ENCODE measurements at places on chromosomes 2 and 18.

GRCh38 chr2:228657807-228658402, 476.4 kb upstream of the SPHKAP start:
- no peaks in the 10 kb centered on the region for H3K4me1 ChIP-seq
- no peak for DNase-seq
- no peaks in the 10 kb centered on the region for H3K36me3 ChIP-seq
- H3K4me3 ChIP-seq: no peak overlapping the region
- H3K27me3 ChIP-seq: no peaks in the 10 kb centered on the region

DNA sequence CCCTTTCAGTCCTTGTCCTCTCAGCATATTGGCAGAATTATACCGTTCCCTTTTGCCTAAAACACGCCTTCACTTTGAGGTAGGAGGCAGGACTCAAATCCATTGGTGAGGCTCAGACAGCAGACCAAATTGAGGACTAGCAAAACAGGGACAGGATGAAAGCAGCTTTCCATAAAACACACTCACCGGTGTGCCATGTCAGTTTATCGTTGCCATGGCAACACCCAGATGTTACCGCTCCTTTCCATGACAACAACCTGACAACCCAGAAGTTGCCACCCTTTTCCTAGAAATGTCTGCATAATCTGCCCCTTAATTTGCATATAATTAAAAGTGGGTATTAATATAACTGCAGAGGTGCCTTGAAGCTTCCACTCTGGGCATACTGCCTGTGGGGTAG, 730.4 kb downstream of the METTL4 start:
- no peak for DNase-seq
- no peak overlapping the region for H3K4me3 ChIP-seq
- H3K36me3 ChIP-seq: no peaks in the 10 kb centered on the region
- no peaks in the 10 kb centered on the region for H3K4me1 ChIP-seq

GRCh38 chr2:232894746-232895145, 24.7 kb downstream of the SNORC start:
- no peak overlapping the region for H3K4me3 ChIP-seq
- H3K27ac ChIP-seq: no peak overlapping the region
- H3K27me3 ChIP-seq: no peaks in the 10 kb centered on the region
- no peaks in the 10 kb centered on the region for H3K36me3 ChIP-seq
- no peak for DNase-seq
- H3K4me1 ChIP-seq: no peaks in the 10 kb centered on the region

DNA sequence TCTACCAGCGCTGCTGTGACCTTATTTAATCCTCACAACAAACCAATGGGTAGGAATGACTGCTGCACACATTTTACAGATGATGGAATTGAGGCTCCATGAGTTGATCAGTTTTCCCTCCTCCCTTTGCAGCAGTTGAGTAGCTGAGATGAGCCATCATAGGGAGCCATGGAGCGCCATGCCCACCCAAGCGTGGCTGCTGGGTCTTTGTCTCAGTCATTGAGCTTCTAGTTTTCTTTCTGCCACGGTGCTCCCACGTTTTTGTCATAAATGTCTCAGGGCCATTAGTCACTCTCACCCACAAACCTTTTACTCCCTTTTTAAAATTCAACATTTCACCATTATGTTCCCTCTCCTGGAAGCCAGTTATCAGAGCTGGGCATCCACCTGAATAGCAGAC, 45.8 kb downstream of the TMEM17 start:
- no peaks in the 10 kb centered on the region for H3K27me3 ChIP-seq
- DNase-seq: no peak
- H3K36me3 ChIP-seq: no peaks in the 10 kb centered on the region
- H3K4me3 ChIP-seq: no peak overlapping the region
- H3K4me1 ChIP-seq: peaks cover 13% of the 10 kb centered on the region

- H3K4me1 ChIP-seq: no peaks in the 10 kb centered on the region
- H3K27me3 ChIP-seq: no peaks in the 10 kb centered on the region
Measured at GRCh38 chr18:73009691-73010090, 141.9 kb upstream of the NETO1 start.

DNA sequence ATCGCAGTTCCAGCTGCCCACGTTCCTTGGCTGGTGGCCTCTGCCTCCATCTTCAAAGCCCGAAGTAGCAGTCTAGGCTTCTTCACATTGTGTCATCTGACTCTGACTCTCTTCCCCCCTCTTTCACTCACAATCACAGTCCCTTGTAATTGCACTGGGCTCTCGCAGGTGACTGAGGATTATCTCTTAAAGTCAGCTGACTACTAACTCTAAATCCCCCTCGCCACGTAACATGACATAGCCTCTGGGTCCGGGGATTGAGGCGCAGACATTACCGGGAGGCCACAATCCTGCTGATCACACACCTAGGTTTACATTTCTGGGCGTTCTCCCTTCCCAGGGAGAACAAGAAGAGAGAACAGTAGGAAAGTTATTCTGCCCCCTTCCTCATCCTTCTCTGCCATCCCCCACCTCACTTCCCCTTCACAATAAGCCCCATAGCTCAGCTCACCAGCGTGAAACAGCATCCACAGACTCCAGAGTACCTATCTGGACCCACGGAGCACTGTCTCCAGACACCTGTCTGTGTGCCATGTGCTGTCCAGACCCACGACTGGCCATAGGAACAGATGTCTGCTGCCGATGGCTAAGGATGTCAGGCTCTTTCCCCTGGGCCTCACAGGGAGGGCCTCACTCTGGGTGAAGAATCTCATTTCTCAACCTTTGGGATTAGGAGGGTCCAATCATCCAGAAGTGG, 64.3 kb upstream of the FZD7 start:
- no peak overlapping the region for H3K4me3 ChIP-seq
- H3K27me3 ChIP-seq: no peaks in the 10 kb centered on the region
- H3K36me3 ChIP-seq: no peaks in the 10 kb centered on the region
- no peak for DNase-seq
- no peaks in the 10 kb centered on the region for H3K4me1 ChIP-seq
- no peak overlapping the region for H3K27ac ChIP-seq

DNA sequence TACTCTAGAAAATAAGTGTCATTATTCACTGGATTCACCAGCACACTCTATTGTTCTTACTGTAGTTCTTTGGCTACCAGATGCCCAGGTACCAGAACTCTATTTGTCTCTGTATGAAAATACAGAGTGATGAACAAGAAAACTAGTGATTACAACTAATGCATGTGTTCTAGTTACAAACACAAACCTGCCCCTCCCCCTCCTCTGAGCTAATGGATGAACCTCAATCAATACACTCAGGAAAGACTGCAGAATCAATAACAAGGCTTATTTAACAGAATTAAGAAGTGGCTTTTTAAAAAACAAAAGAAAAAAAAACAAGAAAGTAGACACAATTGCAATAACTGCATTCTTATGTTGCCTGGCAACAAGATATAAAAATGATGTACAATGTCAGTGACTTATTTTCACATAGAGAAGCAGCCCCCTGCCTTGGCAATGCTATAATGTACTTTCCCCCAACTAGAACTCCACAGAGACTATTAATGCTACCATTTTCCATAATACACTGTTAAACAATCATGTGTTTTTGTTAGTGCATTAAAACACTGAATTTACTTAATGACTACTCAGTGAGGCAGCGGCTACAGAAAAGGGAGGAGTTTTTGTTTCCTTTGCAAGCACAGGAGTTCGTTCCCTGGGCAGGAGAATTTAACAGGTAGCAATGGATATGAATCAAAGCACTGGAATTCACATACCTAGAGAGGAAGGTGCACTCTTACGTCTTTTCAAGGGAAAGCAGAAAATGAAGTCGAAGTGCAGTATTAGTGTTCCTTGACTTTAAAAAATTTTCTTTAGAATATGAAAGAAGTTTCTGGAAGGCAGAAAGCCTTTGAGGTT, 318.8 kb upstream of the REV1 start:
- H3K27me3 ChIP-seq: no peaks in the 10 kb centered on the region
- no peak overlapping the region for H3K4me3 ChIP-seq
- H3K27ac ChIP-seq: no peak overlapping the region
- DNase-seq: no peak

GRCh38 chr2:15738225-15738546, 146.5 kb downstream of the DDX1 start:
- H3K4me3 ChIP-seq: no peak overlapping the region
- H3K4me1 ChIP-seq: no peaks in the 10 kb centered on the region
- DNase-seq: no peak

DNA sequence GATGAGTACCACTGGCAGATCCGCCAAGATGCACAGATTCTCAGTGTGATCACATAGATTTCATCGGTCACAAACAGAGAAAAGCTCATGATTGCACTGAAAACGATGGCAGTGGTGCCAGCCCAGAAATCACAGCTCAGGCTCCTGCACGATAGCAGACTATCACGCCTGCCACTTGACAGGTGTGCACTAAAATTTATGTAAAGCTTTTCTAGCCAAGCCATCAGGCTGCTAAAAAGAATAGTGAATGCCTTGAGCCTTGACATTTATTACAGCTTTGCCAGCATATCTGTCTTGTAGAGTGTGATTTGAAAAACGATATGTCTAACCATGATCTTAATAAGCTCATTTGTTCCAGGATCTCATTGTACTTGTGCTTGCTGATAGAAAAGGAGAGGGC, 409.5 kb upstream of the CWC22 start:
- DNase-seq: no peak
- H3K27me3 ChIP-seq: no peaks in the 10 kb centered on the region
- H3K36me3 ChIP-seq: no peaks in the 10 kb centered on the region
- H3K4me1 ChIP-seq: no peaks in the 10 kb centered on the region

- no peak for DNase-seq
- no peaks in the 10 kb centered on the region for H3K36me3 ChIP-seq
- H3K27me3 ChIP-seq: no peaks in the 10 kb centered on the region
- H3K4me3 ChIP-seq: no peak overlapping the region
- H3K27ac ChIP-seq: no peak overlapping the region
Measured at GRCh38 chr2:189511210-189511959, 69.2 kb downstream of the SLC40A1 start.

GRCh38 chr2:78065366-78065765, 543.2 kb upstream of the LRRTM4 start:
- H3K4me3 ChIP-seq: no peak overlapping the region
- no peak overlapping the region for H3K27ac ChIP-seq
- H3K27me3 ChIP-seq: no peaks in the 10 kb centered on the region
- DNase-seq: no peak
- no peaks in the 10 kb centered on the region for H3K36me3 ChIP-seq

GRCh38 chr2:112593736-112594135, 9.3 kb downstream of the CHCHD5 start:
- no peaks in the 10 kb centered on the region for H3K27me3 ChIP-seq
- H3K36me3 ChIP-seq: peaks cover 17% of the 10 kb centered on the region
- no peak for DNase-seq
- no peaks in the 10 kb centered on the region for H3K4me1 ChIP-seq
- H3K4me3 ChIP-seq: no peak overlapping the region
- no peak overlapping the region for H3K27ac ChIP-seq

GRCh38 chr18:46301571-46301970, 197.4 kb downstream of the HAUS1 start:
- no peak overlapping the region for H3K4me3 ChIP-seq
- peaks cover 3% of the 10 kb centered on the region for H3K27me3 ChIP-seq
- DNase-seq: no peak
- H3K36me3 ChIP-seq: no peaks in the 10 kb centered on the region

DNA sequence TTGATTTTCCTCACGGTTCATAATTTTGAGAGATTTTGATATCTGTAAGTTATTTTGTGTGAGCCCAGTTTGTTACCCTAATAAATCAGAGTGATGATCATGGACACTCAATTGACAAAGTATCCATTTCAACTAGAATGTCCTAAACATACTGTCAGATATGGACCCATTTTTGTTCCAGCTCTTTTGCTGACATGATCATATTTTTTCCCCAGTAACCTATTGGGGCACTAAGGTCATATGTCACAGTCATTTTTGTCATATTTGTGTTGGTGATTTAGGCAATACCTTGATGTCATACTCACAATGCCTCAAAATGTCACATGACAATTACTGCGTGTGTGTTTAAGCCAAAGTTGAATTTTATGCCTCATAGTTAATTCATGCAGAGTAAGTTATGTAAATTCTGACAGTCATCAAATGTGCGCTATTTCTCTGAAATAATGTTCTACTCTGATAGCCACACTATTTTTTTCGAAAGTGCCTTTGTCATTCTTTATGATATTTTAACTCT, 218.7 kb downstream of the ARHGAP15 start:
- peaks cover 5% of the 10 kb centered on the region for H3K36me3 ChIP-seq
- H3K27me3 ChIP-seq: no peaks in the 10 kb centered on the region
- H3K4me3 ChIP-seq: no peak overlapping the region
- H3K27ac ChIP-seq: no peak overlapping the region
- no peaks in the 10 kb centered on the region for H3K4me1 ChIP-seq

- peaks cover 6% of the 10 kb centered on the region for H3K27me3 ChIP-seq
- DNase-seq: no peak
- H3K4me3 ChIP-seq: no peak overlapping the region
- H3K36me3 ChIP-seq: no peaks in the 10 kb centered on the region
- H3K4me1 ChIP-seq: no peaks in the 10 kb centered on the region
Measured at GRCh38 chr18:13793819-13794218, 30.1 kb upstream of the MC5R start.

GRCh38 chr2:19733390-19733789, 168.4 kb downstream of the TTC32 start:
- no peaks in the 10 kb centered on the region for H3K27me3 ChIP-seq
- no peaks in the 10 kb centered on the region for H3K36me3 ChIP-seq
- DNase-seq: no peak
- H3K4me1 ChIP-seq: no peaks in the 10 kb centered on the region
- no peak overlapping the region for H3K4me3 ChIP-seq

- no peaks in the 10 kb centered on the region for H3K27me3 ChIP-seq
- no peaks in the 10 kb centered on the region for H3K36me3 ChIP-seq
- DNase-seq: no peak
- H3K4me3 ChIP-seq: no peak overlapping the region
- no peak overlapping the region for H3K27ac ChIP-seq
Measured at GRCh38 chr2:29871541-29871940, 49.8 kb downstream of the ALK start.

DNA sequence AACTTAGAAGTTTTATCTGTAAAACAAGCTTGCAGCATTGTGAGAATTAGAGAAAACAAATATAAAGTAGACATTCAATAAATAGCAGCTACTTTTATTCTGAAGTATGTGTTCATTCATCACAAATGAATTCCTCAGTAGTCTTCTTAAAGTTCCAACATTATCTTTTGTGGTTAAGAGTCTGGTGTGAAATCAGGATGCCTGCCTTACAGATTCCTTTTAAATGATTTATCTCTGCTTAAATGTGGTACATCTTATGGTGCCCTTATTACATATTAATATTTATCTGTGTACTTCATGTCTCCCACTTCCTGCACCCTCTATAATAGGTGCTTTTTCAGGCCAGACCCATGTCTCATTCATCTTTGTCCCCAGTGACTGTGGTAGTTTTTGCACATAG, 595.0 kb downstream of the STK39 start:
- no peaks in the 10 kb centered on the region for H3K27me3 ChIP-seq
- no peaks in the 10 kb centered on the region for H3K4me1 ChIP-seq
- H3K4me3 ChIP-seq: no peak overlapping the region
- no peaks in the 10 kb centered on the region for H3K36me3 ChIP-seq
- no peak for DNase-seq
